PC-9 (cell line): ENCODE measurements at places on chromosomes 1 and 21. TPM values are rescaled to one million over a fixed set of nuclear protein-coding genes. Genes with fewer than 3 reads are reported as not detected.
A peak's percentile ranks its signal among the peaks of the same experiment; 100 is the strongest.

GRCh38 chr1:31763671-31764311, 349 bp downstream of the ADGRB2 start:
- DNase-seq = no peak

DNA sequence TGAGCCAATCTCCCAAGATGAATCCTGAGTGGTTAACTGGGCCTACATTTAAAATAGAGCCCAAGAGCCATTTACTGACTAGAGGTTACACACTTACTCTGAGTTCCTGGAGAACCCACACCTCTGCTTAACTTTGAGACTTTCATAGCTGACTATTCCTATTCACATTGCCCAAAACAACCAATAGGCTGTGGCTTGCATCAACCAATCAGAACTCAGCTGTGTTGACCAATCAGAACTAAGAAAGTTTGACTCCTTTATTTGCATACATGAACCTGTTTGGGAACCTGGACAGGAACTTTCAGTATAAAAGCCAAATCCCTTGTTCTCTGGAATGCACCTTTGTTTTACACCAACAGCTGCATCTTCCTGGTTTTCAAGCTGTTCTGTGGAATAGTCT, 9.5 kb downstream of the ZSWIM5 start:
- DNase-seq = no peak

GRCh38 chr1:38990386-38990737, 714 bp upstream of the AKIRIN1 start:
- no peak for DNase-seq

DNA sequence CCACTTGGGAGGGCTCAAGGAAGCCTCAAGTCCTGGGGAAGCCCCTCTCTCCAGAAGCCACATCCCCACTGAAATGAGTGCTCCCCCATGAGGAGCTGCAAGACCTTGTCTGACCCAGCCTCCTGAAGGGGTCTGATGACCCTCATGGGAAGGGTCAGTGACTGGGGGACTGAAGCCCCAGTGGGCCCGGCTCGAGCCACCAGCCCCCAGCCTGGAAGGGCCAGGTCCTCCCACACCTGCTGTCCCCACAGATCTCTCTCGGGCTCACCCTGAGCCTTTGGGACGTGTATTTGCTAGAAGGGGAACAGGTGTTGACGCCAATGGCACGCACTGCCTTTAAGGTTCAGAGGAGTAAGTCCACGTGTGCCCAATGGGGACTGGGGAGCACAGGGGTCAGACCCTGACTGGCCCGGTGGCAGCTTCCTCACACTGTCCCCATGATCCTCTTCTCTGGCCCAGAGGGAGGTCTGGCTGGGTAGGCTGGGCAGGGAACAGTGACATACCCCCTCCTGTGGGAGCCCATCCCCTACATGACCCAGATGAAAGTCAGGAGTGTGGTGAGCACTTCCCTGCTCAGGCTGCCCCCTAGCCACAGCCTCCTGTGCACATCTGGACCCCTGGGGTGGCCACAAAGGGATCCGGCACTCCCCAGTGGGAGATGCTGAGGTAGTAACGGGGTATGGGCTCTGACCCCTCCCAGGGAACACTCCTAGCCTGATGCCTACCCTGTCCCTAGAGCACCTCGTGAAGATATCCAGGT, 12.4 kb upstream of the SRARP start:
- DNase-seq = no peak

- DNase-seq = no peak
These were observed 40.1 kb downstream of the DNM3 start for GRCh38 chr1:171881442-171881841.

GRCh38 chr1:165988275-165988674, 160.9 kb downstream of the UCK2 start:
- no peak for DNase-seq

- DNase-seq = peak; percentile 60
These were observed 5.1 kb downstream of the CASZ1 start for GRCh38 chr1:10791105-10791951.

DNA sequence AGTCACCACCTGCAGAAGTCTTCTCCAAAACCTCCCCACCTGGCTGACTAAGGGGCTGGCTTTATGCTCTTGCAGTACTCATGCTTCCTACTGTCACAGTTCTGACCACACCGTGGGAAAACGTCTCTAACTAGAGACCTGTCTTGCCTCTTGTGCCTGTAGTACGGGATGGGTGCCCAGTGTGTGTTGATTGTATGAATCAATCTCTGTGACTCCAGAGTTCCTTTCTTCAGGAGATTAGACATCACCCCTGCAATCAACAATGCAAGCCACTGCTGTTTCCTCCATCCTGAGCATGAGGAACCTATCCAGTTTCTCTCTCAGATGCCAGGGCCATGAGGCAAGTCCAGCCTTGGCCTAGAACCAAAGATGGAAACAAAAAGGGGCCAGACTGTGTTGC, 64.1 kb downstream of the LRRN2 start:
- peak; percentile 62 for DNase-seq

DNA sequence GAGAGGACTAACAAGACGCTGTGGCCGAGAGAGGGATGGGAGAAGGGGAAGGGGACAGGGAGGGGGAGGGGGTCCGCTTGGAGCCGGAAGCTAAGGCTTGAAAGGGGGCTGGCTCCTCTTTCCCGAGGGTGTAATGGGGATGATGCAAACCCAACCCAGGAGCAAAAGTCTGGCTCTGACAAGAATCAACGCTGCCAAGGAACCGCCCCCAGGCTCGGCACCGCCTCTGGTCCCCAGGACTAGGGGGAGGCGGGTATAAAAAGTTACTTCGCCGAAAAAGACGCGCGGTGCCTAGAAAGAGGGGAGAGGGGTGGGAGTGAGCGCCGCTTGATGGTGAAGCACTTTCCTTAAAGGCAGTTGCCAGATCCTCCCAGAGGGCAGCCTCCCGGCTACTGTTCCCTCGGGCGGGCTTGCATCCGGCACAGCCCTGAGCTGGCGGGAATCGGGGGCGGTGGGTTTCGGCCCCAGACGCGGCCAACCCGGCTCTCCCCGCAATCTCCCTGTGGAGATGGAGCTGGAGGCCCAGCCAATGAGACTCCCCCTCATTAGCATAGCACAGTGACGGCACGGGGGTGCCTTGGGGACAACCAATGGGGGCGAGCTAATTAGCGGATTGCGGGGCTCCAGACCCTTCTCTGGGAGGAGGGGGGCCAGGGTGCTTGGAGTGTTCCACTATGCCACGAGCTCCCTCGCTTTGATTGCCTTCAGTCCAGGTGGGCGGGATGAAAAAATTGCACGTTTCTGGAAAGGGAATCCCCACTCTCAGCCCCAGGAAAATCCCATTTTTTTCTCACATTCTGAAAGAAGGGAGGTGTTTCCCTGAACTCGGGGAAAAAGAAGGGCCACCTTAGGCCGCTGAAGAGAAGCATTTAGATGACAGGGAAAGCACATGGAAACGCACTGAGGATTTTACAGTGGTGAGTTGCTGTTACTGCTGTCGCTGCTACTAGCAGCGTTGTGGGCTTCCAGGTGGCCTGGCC, at the start of gene KCNT2:
Gene KCNT2 (minus strand): TSS at position 51 of the 980 bp plus-strand sequence. CDS start 131 bp downstream, outside the sequence.
- peak; percentile 15 for DNase-seq

GRCh38 chr1:239058190-239058589, 328.2 kb upstream of the CHRM3 start:
- no peak for DNase-seq

DNA sequence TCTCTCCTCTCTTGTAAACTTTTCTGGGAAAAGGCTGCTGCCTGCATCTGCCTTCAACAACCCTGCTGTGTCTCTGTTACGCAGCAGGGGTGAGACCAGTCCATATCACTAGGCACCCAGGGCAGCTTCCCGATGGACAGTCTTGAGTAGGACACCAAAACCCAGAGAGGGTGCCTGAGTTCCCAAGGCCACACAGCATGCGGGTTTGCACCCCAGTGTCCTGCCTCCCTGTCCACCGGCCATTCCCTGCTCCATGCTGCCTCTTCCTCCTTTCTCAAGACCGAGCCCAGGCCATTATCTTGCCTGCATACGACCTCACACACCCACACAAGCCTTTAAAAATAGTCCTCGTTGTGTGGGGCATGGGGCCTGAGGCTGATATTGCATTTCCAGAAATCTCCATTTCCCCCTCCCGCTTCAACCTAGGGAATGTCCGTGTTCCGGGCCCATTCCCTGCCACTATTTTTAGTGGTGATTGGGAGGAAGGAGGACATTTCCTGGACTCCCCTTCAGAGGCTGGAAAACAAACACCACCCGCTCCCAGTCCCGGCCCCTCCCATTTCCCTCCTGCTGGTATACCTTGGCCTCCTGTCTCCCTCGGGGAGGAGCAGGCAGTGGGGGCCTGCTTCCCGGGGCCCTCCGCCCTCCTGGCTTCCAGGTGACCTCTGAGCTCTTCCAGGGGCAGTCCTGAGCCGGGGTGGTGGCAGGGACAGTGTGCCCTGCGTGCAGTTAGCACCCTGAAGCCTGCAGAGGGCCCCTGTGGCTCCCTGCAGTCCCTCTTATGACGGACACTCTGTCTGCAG, 132.4 kb upstream of the TMEM51 start:
- no peak for DNase-seq

DNA sequence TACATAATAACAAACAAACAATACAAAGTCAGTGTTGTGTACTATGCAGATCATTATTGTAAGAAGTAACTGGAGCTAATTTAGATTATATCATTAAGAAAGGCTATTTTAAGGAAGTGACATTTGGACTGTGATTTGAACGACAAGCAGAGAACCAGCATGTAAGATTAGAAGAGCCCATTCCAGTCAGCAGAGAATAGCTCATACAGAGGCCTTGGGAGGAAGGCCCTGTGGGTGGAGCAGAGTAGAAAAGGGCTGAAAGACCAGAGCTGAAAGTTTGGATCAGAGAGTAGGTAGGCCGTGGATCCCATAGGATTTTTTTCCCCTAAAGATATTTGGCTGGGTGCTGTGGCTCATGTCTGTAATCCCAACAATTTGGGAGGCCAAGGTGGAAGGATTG, 190.1 kb downstream of the OMA1 start:
- no peak for DNase-seq

- no peak for DNase-seq
These were observed 73.5 kb upstream of the LRRC7 start for GRCh38 chr1:69494221-69494620.

DNA sequence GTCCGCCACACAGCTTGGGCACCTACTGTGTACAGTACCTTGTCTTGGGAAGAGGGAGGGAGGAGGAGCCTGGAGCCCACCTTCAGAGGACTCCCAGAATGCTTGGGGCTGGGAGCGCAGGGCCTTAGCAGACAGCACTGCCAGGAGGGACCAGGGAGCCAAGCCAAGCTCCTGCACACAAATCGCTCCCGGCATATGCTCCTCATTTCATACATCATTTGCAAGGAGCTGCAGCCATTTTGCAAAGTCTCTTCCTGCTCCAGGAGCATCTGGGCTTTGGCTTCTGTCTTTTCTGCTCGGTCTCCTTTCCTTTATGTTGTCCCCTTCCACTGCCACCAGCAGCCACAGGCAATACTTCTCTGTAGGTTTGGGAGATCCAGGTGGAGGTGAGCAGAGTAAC, 175.2 kb upstream of the ZC3H12A start:
- no peak for DNase-seq

DNA sequence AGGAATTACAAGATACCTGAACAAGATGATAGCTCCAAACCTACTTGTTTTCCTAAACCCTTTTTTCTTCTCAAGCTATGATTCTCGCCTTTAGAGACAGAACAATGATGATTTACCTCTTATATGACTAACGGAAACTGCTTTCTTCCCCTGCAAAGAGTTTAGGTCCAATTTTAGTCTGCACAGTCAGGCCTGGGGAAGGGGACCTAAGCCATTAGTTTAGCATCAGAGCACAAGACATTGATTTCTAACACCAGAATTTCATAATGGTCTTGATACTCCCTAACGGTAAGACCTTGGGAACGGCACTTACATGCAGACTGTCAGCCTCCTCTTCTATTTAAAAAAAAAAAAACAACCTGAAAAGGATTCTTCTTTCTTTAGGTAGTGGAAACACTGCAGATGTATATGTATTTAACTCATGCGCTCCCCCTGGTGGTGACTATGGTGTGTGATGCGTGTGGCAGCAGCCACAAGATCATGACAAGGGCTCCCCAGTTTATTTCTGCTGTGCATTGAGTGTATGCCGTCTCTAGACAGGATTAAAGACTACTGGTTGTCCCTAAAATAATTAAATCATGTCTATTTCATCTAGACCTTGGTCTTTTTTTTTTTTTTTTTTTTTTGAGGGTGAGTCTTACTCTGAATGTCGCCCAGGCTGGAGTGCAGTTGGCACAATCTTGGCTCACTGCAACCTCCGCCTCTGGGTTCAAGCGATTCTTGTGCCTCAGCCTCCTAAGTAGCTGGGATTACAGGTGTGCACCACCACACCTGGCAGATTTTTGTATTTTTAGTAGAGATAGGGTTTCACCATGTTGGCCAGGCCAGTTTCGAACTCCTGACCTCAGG, 37.3 kb upstream of the TMEM222 start:
- peak; percentile 69 for DNase-seq

- no peak for DNase-seq
These were observed 33.5 kb downstream of the NIBAN1 start for GRCh38 chr1:184940694-184941409.

GRCh38 chr1:244102046-244102445, 51.0 kb downstream of the ZBTB18 start:
- DNase-seq = no peak

GRCh38 chr1:78667939-78668338, 18.3 kb downstream of the IFI44 start:
- no peak for DNase-seq

GRCh38 chr1:111770916-111771315, 15.2 kb downstream of the DDX20 start:
- no peak for DNase-seq

DNA sequence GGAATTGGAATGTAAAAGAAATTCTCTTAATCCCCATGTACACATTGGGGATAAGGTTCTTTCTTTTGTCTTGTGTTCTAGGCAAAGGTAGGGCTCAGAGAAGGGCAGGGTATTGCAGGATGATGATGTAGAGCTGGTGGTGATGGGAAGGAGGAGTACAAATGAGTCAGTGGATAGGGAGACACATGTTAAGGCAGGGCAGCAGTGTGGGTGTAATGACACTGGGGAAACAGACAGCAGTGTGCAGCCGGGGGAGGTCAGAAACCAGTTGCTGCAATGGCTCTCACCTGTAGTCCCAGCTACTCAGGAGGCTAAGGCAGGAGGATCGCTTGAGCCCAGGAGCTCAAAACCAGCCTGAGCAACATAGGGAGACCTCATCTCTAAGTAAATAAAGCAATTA, 5.1 kb downstream of the NLRP3 start:
- DNase-seq = no peak

- DNase-seq = no peak
These were observed 6.8 kb upstream of the COL6A2 start for GRCh38 chr21:46091118-46091517.

S100A8 gene
- total RNA-seq = not detected in 2 replicates

FAM110D gene
- total RNA-seq = 0.23 TPM in 1 of 2 replicates, not detected in the other

PTPN7 gene
- not detected in 2 replicates for total RNA-seq

IVL gene
- total RNA-seq = not detected in 2 replicates

AADACL3 gene
- total RNA-seq = not detected in 2 replicates

ATAD3C gene
- total RNA-seq = 4.0 and 4.2 TPM in 2 replicates

WLS gene
- total RNA-seq = 19.8 and 30.5 TPM in 2 replicates

TSPAN2 gene
- total RNA-seq = 26.5 and 36.1 TPM in 2 replicates

CPLANE2 gene
- 4.5 and 6.1 TPM in 2 replicates for total RNA-seq

MEX3A gene
- total RNA-seq = 6.6 and 7.2 TPM in 2 replicates

OR2T2 gene
- not detected in 2 replicates for total RNA-seq

CACNA1E gene
- total RNA-seq = 0.05 TPM in 1 of 2 replicates, not detected in the other

SLC45A3 gene
- total RNA-seq = 15.2 and 19.9 TPM in 2 replicates

FMN2 gene
- not detected in 2 replicates for total RNA-seq

GPR89A gene
- total RNA-seq = 20.4 and 22.5 TPM in 2 replicates

RXRG gene
- total RNA-seq = not detected in 2 replicates

LCE1E gene
- total RNA-seq = not detected in 2 replicates
